ENCODE measurements at places on chromosomes 7 and 10. TPM values are rescaled to one million over a fixed set of nuclear protein-coding genes. Genes with fewer than 3 reads are reported as not detected.

- DNase-seq = peak; percentile 54
Observed at GRCh38 chr7:121366852-121367431, 29.2 kb downstream of the FAM3C start.

- no peak for DNase-seq
Observed at GRCh38 chr7:4803397-4804241, 28.2 kb downstream of the AP5Z1 start.

The GRK5 gene
- 0.73 TPM for total RNA-seq

DNA sequence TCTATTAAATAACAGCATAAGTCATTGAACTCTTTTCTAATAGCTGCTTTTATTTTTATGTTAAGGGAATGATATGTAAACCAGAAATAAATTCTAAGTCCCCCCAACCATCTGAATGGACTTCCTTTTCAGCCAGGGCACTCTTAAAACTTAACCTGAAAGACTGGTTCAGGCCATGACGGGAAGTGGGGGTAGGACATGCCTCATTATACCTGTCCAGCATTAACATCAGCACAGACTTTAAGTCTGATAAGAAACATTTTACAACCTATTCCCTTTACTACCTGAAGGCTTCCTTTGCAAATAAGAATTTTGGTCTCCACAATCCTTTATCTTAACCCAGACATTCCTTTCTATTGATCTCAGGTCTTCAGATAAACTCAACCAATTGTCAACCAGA lies 56.0 kb upstream of the CYP2C18 start:
- DNase-seq = no peak

DNA sequence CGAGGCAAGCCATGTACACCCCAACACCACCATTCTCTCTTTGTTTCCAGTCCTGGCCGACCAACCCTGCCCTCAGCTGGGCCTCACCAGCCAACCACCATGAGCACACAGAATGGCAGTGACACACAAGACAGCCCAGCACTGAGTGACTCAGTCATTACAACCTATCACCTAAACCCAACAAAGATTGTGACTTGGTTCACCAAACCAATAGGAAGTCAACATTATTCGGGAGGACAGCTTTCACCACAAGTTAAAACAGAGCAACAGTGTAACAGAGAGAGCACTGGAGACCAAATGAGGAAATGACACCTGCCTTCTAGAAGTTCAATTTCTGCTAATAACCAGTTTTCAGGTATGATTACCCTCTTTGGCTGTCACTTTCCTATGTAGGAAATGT lies 72.1 kb downstream of the DNMBP start:
- DNase-seq = no peak

The SRI gene
- total RNA-seq = 119 TPM

The WDFY4 gene
- total RNA-seq = 0.29 TPM

DNA sequence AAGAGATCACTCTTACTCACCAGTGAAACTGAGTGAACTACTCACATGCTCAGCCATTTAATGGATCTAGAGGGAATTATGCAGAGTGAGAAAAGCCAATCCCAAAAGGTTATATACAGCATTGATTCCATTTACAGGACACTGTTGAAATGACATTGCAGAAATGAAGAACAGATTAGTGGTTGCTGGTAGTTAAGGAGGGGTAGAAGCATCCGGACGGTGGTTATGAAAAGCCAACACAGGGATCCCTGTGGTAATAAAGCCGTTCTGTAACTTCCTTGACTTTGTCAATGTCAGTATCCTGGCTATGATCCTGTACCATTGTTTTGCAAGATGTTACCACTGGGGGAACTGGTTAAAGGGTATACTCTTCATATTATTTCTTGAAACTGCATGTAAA lies 253.4 kb downstream of the USP6NL start:
- no peak for DNase-seq

The HOXA10 gene
- not detected for total RNA-seq

- no peak for DNase-seq
Observed at GRCh38 chr7:68684996-68685395, 913.3 kb upstream of the AUTS2 start.
